ENCODE measurements at places on chromosomes 1 and 21.

DNA sequence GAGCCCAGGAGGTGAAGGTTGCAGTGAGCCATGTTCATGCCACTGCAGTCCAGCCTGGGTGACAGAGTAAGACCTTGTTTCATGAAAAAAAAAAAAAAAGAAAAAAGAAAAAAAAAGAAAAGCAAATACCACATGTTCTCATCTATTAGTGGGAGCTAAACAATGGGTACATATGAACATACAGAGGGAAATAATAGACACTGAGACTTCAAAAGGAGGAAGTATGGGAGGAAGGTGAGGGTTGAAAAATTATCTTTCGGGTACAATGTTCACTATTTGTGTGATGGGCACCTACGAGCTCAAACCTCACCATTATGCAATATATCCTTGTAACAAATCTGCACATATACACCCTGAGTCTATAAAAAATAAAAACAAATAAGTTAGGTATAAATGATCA is 6.4 kb downstream of the ITGB3BP start:
- no peak for DNase-seq

GRCh38 chr1:145891143-145891542 is 5.5 kb upstream of the ANKRD35 start:
- no peak for DNase-seq

DNA sequence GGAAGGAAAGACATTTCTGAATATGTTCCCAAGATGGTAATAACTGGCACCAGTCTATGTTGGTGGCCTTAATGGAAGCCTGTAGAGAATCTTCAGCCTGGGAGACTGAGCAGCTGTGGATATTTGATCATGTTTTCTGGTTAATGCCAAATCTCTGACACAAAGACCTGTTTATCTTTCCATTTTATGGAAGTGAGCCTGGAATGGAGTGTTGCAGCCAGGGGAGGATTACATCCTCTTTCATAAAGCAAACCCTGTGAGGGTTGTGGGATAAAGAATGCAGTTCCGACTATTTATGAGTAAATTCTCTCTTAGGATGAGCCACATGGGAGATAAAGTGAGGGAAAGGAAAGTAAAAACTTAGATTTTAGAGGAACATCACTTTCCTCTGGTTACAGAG is 144.1 kb downstream of the PCP4 start:
- no peak for DNase-seq

- DNase-seq, result no peak
Observed at GRCh38 chr1:61183471-61184039, 101.2 kb downstream of the NFIA start.

DNA sequence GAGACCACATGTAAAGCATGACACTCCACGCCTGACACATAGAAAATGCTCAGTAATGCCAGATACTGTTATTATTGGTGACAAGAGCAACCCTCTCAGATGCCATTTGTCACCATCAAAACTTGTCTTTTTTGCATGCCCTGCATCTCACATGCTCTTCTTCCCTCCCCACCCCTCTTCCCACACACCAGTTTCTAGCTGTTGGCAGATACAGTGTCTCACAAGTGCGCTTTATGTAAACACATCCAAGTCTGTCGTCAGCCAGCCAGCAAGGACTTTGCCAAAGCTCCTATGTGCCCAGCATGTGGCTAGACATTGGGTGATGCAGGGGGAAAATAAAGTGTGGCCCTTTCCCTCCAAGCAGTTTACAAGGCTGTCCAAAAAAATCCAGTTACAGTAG is 44.9 kb upstream of the EPHA8 start:
- DNase-seq, result no peak

GRCh38 chr1:235286667-235287066 is 41.3 kb downstream of the ARID4B start:
- no peak for DNase-seq

- DNase-seq, result no peak
Observed at GRCh38 chr1:153397924-153398651, 7.2 kb upstream of the S100A8 start.

DNA sequence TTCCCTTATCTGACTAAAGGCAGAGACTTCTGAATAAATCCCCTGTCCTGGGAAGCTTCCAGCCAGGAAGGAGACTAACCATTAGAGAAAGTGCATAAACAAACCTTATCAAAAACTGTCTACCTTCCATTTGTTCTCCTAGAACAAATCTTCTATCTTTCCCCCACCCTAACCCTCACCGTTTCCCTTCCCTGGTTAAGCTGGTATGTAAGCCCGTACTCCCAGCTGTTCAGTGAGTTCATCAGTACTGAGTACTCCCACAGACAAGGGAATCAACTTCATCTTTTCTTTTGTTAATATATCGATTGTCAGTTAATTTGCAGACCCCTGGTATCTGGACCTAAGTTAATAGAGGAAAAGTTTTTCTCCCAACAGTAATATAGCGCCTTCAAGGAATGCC is 20.1 kb upstream of the COG2 start:
- no peak for DNase-seq

- DNase-seq, result no peak
Observed at GRCh38 chr21:32717851-32718316, 9.9 kb downstream of the SYNJ1 start.

GRCh38 chr21:41765420-41765821 is 1.4 kb downstream of the RIPK4 start:
- no peak for DNase-seq

DNA sequence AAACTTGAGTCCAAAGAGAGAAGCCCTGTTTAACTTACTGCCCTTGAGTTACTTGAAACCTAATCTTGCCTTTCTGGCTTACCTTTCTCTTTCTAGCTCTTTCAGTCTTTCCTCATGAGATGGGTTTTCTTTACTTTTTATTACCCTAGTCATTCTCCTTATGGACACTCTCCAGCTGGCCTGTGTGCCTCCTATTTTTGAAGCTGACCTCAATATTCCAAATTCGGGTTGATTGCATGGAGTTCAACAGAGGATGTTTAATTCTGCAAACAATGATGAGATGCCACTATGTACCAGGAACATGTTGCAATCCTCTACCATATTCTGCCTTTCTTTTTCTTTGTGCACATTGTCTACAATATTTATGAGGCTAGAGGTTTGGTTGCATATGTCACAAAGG is 20.7 kb downstream of the DNAJC6 start:
- DNase-seq, result no peak

GRCh38 chr1:80054129-80054528 is 1047.6 kb upstream of the ADGRL4 start:
- no peak for DNase-seq

- no peak for DNase-seq
Observed at GRCh38 chr1:12339811-12340543, 110.1 kb downstream of the VPS13D start.

- no peak for DNase-seq
Observed at GRCh38 chr1:93056214-93056613, 22.9 kb upstream of the MTF2 start.

- DNase-seq, result no peak
Observed at GRCh38 chr1:8941906-8942305, 3.8 kb upstream of the CA6 start.
